ENCODE measurements at places on chromosomes 13 and 19. TPM values are rescaled to one million over a fixed set of nuclear protein-coding genes. Genes with fewer than 3 reads are reported as not detected.

GRCh38 chr19:35211545-35212230 is 16.9 kb downstream of the FAM187B start:
- no peak for DNase-seq
- H3K4me1 ChIP-seq = no peaks in the 10 kb centered on the region
- no peaks in the 10 kb centered on the region for H3K27me3 ChIP-seq
- no peak overlapping the region for H3K27ac ChIP-seq
- H3K4me3 ChIP-seq = no peak overlapping the region

- no peak overlapping the region for H3K27ac ChIP-seq
- H3K4me3 ChIP-seq = no peak overlapping the region
- no peaks in the 10 kb centered on the region for H3K4me1 ChIP-seq
- H3K27me3 ChIP-seq = no peaks in the 10 kb centered on the region
Observed at GRCh38 chr19:10780368-10780767, 55.6 kb downstream of the TMED1 start.

- peak; percentile 54 for DNase-seq
- peaks cover 13% of the 10 kb centered on the region for H3K36me3 ChIP-seq
- H3K27me3 ChIP-seq = no peaks in the 10 kb centered on the region
- peaks cover 50% of the 10 kb centered on the region for H3K4me1 ChIP-seq
Observed at GRCh38 chr13:20993211-20993610, 68.2 kb downstream of the LATS2 start.

Gene KLK14
- not detected for total RNA-seq

Gene PSG2
- total RNA-seq = 0.89 TPM

DNA sequence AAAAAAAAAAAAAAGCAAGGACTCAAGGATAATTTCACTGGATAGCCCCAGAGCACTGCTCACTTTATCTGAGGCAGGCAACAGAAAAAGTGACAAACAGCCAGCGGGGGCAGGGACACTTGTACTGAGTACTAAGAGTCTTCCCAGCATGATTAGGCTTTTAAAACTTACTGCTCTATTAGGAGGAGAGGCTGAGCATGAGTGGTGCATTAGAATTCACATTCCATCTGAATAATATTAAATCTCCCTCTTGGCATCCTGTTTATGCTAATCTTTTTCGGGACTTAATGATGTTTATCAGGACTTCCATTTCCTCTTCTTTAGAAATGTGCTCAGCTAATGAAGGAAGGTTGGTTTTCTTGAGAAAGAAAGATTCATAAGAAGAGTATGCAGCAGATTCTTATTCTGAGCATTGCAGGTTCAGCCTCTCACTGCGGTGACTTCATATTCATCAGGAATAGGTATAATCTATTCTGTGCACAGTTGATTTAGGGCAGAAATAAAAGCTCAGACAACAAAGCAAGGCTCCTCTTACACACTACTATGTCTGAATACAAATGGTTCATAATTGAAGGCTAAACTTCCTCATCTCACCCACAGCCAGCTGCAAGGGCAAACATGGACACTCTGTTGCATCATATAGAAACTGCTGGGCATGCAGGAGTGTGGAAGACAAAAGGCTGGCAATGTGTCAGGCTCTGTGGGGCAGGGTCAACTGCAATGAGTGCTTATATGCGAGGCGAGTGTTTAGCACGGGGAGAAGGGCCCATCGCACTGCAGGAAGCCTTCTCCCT is 107.0 kb downstream of the KL start:
- no peak overlapping the region for H3K4me3 ChIP-seq
- peaks cover 46% of the 10 kb centered on the region for H3K4me1 ChIP-seq
- H3K27me3 ChIP-seq = no peaks in the 10 kb centered on the region
- peak; percentile 44 for DNase-seq
- peaks cover 47% of the 10 kb centered on the region for H3K36me3 ChIP-seq

Gene MCEMP1
- total RNA-seq = not detected

Gene PTGER1
- total RNA-seq = 2.5 TPM

Data from GM23248 (cell line).